ENCODE measurements at places on chromosomes 1 and 21. TPM values are rescaled to one million over a fixed set of nuclear protein-coding genes. Genes with fewer than 3 reads are reported as not detected.

The TAS1R1 gene
- total RNA-seq, result 0.22 TPM

The AXDND1 gene
- 0.22 TPM for total RNA-seq

GRCh38 chr1:89582571-89582970 lies 50.3 kb upstream of the LRRC8C start:
- DNase-seq, result no peak

The KRTAP6-1 gene
- total RNA-seq, result not detected
